Endothelial cell (in vitro differentiated cells): ENCODE measurements at places on chromosomes 7 and 10. TPM values are rescaled to one million over a fixed set of nuclear protein-coding genes. Genes with fewer than 3 reads are reported as not detected.

DNA sequence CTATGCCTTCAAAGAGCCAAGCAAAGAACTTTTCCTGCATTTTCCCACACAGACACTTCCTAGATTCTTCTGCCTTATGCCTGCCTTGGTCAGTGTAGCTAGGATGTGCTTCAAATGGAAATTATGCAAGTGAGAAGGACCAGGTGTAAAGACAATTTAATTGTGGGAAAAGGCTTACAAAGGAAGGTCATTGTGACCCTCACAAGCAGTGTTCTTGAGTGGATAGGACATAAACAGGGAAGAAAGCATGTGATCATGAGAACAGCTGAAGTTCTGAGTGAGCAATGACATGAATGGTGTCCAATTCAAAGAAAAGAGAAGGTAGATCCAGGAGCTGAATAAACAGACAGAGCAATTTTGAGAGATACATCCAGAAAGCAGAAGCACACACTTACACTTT is 1.3 kb upstream of the PIP start:
- DNase-seq, result no peak

GRCh38 chr7:144024213-144024612 is 24.1 kb downstream of the OR6B1 start:
- DNase-seq, result no peak

BMPER gene
- total RNA-seq, result 2.5 TPM

CLDN4 gene
- total RNA-seq, result 1.6 TPM

PLCE1 gene
- 0.49 TPM for total RNA-seq

SMO gene
- total RNA-seq, result 17.4 TPM

HYCC1 gene
- total RNA-seq, result 93.8 TPM
